ENCODE measurements at places on chromosomes 13 and 19.
A peak's percentile ranks its signal among the peaks of the same experiment; 100 is the strongest.

DNA sequence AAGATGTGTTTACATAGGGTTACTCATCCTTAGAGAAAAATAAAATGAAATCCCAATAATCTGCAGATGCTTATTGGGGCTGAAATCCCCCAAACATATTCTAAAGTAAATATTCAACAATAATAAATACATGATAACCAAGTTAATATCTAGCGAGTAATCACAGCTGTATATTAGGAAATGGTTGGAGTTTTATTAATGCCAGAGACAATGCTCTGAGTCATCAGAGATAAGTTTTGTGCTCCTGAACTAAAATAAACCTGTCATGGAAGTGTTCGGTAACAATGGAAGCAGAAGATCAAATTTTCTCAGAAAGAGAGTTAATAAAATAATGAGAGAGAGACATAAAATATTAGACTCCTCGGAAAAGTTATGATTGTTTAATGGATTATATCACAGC is 31.4 kb downstream of the FLT1 start:
- DNase-seq = no peak

DNA sequence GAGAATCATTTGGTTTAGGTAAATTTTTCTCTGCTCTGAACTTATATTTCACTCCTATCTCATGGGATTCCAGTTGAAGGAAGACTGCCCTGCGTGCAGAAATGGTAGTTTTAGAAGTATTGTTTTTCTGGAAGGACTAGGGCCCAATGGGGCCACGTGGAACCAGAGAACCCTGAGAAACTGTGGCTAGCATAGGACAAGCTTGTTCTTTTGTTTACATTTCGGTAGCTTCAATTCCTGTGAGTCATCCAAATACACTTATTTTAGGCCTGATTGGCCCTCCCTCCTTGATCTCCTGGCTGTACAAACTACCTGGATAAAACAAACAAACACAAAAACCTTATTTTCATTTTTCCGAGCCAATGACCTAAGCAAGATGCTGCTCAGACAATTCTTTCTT is 124.0 kb downstream of the ITGBL1 start:
- DNase-seq = no peak

DNA sequence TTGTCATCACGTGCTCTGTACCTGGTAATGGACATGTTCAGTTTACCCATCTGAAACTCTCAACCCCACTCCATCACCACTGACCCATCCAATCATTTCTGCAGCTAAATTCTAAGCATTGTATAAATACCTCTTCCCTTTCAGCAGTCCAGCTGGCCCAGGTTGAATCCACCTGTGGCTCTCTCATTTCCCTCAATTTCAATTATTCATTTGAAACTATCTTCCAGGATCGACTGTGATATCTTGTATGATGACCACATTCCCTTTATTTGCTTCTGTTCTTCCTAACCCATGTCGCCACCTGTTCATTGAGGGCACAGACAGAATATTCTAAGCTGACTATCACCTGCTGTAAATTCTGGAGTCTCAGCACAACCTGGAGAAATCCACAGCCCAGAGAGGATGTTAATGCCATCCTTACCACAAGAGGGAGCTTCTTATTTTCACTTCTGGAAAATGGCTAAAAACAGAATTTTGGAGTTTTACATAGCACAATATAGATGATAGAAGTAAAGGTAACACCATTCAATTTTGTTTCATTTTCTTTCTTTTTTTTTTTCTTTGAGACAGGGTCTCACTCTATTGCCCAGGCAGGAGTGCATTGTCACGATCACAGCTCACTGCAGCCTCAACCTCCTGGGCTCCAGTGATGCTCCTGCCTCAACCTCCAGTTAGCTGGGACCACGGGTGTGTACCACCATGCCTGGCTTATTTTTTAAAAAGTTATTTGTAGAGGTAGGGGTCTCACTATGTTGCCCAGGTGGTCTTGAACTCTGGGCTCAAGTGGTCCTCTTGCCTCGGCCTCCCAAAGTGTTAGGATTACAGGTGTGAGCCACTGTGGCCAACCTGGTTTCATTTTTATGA is 38.6 kb downstream of the ZNF823 start:
- DNase-seq = no peak

DNA sequence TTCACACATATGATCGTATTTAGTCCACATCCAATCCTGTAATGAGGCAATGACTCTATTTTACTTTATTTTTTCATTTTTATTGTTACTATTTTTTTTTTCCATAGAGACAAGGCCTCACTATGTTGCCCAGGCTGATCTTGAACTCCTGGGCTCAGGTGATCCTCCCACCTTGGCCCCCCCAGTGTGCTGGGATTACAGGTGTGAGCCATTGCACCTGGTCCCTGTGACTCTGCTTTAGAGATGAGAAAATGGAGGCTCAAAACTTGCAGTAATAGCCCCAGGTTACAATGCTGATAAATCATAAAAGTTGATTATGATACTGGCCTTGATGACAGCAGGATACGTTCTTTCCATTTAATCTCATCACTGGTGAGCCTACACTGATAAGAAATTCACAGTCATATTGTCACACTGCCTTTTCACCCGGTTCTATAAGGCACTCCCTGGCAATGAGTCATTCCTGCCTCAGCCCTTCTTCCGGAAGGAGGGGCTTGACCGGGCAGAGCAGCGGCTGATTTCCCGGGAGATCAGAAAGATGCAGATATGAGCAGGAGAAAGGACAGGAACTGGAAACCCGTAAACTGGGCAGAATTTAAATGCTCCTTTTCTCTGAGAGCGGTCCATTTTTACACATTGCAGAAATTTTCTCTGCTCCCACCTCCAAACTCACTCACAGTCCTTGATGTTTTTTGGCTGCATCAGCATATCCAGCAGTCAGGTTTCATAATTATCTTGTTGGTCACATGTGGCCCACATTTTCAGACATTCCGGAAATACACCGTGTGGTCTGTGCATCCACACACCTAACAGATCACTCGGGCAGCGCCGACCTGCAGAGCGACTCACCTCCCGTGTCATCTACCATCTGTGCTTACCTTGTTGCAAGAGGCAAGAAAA is 616.4 kb downstream of the EFNB2 start:
- DNase-seq = no peak

- DNase-seq = no peak
Observed at GRCh38 chr13:21541980-21542379, 62.0 kb downstream of the MICU2 start.

DNA sequence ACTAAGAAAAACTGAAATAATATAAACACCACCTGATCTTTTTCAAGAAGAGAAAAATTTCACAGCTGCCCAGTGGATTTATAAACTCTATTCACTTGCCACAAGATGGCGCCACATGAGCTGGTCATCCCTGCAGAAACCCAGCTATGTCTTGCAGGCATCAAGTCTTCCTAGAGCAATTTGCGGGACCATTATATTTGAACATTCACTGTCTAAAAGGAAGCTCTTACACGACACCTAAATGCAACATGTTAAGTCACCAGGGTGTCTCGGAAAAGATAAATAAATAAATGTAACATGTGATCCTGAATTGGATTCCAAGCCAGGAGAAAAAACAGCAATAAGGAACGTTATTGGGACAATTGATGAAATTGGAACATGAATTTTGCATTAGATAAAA is 20.3 kb upstream of the AKT2 start:
- DNase-seq = peak; percentile 81

DNA sequence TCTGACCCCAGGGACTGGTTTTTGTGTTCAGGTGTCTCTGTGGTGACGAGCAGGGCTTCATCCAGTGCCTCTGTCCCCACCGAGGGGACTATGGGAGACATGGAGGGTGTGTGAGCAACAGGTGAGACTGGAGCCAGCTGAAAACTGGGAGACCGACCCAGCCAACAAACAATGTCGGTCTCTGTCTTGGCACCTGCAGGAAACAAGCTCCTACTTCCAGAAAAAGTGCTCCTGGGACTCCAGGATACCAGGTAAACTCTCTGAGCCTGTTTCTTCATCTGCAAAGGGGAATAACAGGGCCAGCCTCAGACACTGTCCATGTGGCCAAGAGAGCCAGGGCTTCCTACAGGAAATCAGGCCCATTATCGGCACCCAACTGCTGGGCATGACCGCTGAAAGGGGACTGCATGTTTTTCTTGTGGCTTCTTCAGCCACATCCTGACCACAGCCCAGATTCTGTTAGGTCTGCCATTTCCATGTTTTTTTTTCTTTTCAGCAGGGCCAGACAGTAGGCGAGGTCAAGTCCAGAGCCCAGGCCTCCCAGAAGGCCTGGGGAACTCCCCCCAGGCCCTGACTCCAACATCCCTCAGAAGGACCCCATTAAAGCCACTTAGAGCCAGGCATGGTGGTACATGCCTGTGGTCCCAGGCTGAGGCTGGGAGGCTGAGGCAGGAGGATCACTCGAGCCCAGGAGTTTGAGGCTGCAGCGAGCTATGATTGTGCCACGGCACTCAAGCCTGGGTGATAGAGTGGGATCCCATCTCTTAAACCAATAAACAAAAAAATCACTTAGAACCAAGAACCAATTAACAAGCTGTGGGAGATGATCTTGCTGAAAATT is 836 bp upstream of the BST2 start:
- DNase-seq = no peak

GRCh38 chr19:18636969-18637629 is at the start of gene KLHL26:
Gene KLHL26 (plus strand): TSS chr19:18637028. CDS start chr19:18637055, 27 bp downstream.
- no peak for DNase-seq

DNA sequence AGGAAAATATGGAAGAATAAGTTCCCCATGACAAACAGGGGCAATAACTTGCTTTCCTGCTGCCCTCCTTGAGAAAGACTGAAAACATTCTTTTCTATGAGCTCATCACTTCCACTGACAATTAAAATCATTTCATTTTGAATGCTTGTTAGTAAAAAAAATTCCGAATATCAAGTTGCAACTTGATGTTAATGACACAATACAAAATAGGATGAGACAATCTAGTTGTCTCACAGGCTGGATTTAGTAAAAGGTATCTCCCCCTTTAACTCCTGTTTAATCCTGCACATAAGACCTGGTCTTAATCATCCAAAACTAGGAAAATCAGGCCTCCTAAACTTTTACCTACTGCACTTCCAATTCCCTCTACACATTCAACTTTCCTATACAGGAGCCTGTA is 24.7 kb downstream of the IRS2 start:
- DNase-seq = no peak

- DNase-seq = peak; percentile 69
Observed at GRCh38 chr19:57803594-57804325, 11.0 kb downstream of the ZNF552 start.

- DNase-seq = peak; percentile 53
Observed at GRCh38 chr13:37473035-37473434, 125.5 kb downstream of the POSTN start.

DNA sequence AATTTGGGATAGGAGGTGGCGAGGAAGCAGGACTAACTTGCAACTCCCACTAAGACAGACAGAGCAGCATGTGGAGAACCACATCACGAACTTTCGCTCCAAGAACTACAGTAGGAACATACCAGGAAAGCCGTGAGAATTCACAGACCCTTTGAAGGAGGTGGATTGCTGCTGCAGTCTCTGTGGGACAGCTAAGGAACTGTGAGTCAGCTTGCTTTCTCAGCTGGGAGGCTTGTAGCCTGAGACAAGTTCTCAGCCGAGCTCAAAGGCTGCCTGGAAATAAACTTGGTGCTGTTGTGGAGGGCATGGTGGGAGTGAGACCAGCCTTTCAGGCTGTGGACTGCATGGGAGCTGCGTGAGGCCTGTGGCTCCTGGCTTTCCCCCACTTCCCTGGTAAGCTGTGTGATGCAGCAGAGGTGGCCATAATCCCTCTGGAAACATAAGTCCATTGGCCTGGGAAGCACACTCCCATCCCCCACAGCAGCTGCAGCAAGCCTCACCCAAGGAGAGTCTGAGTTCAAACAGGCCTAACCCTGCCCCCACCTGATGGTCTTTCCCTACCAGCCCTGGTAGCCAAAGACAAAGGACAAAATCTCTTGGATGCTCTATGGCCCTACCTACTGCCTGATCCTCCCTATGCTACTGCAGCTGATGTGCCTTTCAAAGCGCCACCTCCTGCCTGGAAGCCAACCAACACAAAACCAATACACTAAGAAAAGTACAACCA is 441.1 kb upstream of the HTR2A start:
- DNase-seq = peak; percentile 14

DNA sequence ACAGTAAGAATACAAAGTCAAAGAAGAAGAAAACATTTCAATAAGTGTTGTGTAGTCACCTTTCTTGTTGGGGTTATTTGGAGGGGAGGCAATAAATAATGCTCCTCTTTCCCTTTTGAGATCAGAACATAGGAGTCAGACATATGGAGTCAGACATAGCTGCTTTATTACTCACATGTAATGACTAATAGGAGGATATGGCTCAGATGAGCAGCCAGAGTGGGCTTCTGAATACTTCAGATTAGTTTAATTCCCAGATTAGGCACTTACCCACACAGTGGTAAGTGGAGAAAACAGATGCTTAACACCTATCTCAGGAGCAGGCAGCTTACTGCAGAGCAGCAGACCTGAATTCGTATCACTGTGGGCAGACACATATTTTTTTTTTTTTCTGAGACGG is 31.7 kb upstream of the C1QTNF9B start:
- no peak for DNase-seq

DNA sequence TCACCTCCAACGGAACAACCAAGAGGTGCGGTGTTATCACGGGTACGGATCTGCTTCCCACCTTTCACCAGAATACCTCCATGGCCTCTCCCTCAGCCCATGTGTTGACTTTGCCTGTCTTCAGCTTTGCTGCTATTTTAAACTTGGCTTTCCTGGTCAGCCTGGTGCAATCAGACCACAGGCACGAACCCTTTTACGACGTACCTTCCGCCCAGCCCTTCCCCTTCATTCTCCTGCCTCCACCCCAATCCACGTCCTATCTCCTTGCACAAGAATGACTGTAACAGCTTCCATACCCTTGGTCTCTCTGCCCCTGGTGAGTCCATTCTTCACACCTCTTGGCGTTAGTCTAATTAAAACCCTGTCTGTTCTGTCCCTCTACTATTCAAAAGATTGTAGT is 431.7 kb downstream of the EFNB2 start:
- no peak for DNase-seq

- DNase-seq = no peak
Observed at GRCh38 chr19:10620786-10621185, 4.6 kb upstream of the SLC44A2 start.

DNA sequence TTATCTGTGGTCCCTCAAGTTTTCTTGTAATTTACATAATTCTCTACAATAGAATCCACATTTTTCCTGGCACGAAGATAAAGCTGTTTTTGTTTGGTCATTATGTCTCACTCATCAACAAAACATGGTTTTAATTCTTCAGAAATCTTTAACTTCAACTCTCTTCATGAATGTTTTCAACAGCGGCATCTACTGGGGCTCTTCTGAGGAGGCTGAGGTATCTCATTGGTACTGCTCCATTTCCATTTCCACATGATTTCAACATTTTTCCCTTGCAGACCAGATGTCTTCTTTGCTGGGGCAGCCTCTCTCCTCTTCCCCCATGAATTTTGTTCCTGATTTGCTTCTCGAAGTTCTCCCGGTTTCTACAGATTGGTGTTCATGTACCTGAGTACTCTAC is 5.8 kb upstream of the KBTBD7 start:
- DNase-seq = no peak

GRCh38 chr19:18183529-18183928 is 9.5 kb upstream of the MPV17L2 start:
- DNase-seq = no peak

- no peak for DNase-seq
Observed at GRCh38 chr13:66312312-66313087, 917.6 kb downstream of the PCDH9 start.

- DNase-seq = no peak
Observed at GRCh38 chr13:107421028-107421427, 794.3 kb downstream of the LIG4 start.

Measured in WTC11 (cell line).